Large intestine (tissue), 12 donors: ENCODE measurements at places on chromosomes 1 and 21. TPM values are rescaled to one million over a fixed set of nuclear protein-coding genes. Genes with fewer than 3 reads are reported as not detected.

GRCh38 chr1:33433509-33434362, 2.8 kb upstream of the PHC2 start:
- H3K27me3 ChIP-seq: peaks cover 3% of the 10 kb centered on the region
- peak overlapping the region; percentile 43 for H3K27ac ChIP-seq
- H3K4me3 ChIP-seq: no peak overlapping the region
- peak; percentile 73 for DNase-seq

GRCh38 chr1:232626452-232626851, 3.5 kb downstream of the SIPA1L2 start:
- DNase-seq: no peak
- H3K27ac ChIP-seq: no peak overlapping the region
- no peaks in the 10 kb centered on the region for H3K27me3 ChIP-seq

- no peak overlapping the region for H3K4me3 ChIP-seq
- peak overlapping the region; percentile 83 for H3K27ac ChIP-seq
- no peak for DNase-seq
- peaks cover 17% of the 10 kb centered on the region for H3K4me1 ChIP-seq
- no peaks in the 10 kb centered on the region for H3K36me3 ChIP-seq
These were observed 42.6 kb upstream of the A3GALT2 start for GRCh38 chr1:33363470-33363861.

DNA sequence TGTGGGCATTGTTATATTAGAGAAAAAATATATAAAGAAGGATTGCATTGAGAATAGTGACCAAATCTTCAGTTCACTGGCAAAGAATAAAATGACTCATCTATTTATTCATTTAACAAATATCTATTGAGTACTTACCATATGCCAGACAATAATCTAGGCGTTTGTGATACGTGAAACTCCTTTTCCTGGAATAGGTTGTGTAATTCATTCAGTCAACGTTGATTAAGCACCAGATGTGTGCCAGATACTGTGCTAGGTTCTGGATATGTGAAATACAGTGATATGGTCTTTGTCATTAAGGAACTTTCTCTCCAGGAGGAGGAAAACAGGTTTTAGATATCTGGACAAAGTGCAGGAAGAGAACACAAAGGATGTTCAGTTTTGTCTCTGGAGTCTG, 344.5 kb downstream of the RWDD3 start:
- no peak overlapping the region for H3K27ac ChIP-seq
- no peaks in the 10 kb centered on the region for H3K36me3 ChIP-seq
- H3K4me3 ChIP-seq: no peak overlapping the region
- no peaks in the 10 kb centered on the region for H3K27me3 ChIP-seq

The NUAK2 gene
- polyA plus RNA-seq: 8.5 TPM

GRCh38 chr1:17200246-17200645, 4.7 kb upstream of the PADI1 start:
- peaks cover 4% of the 10 kb centered on the region for H3K4me1 ChIP-seq
- no peak overlapping the region for H3K4me3 ChIP-seq
- no peaks in the 10 kb centered on the region for H3K36me3 ChIP-seq
- no peak for DNase-seq
- H3K27me3 ChIP-seq: no peaks in the 10 kb centered on the region
- H3K27ac ChIP-seq: no peak overlapping the region

DNA sequence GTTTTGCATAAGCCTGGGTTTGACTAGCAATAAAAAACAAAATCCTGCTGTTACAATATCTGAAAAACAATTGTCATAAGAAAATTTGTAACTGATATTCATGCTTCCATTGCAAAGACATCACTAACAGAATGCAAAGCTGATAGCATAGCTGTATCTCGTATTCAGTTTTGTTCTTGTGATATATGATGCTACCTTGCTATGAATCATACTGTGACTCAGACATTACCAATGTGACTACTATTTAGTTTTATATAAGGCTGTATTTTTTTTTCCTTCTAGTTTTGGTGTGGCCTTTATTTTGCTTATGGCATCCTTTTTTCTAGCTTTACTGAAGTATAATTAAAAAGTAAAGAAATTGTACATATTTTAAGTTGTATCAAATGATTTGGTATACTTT, 1381.8 kb downstream of the MRPL39 start:
- no peaks in the 10 kb centered on the region for H3K36me3 ChIP-seq
- H3K27ac ChIP-seq: no peak overlapping the region
- H3K27me3 ChIP-seq: no peaks in the 10 kb centered on the region
- no peak for DNase-seq
- H3K4me3 ChIP-seq: no peak overlapping the region

DNA sequence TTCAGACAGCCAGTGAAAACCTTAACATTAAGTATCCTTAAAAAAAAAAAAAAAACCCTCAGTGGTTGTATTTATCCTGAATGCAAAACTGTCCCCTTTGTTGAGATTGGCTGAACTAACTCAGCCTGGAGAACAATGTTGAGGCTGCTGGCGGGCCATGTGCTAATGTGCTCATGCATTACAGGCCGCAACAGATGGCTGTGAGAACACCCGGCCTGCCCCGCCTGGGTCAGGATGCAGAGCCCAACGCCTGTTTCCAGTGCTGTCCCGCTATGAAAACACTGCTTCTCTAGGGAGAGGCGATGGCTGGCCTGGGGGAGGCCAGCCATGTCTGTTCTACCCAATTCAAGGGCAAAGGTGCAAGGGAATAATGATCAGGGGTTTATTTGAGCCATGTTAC, 13.8 kb downstream of the OLIG2 start:
- H3K27ac ChIP-seq: no peak overlapping the region
- peaks cover 59% of the 10 kb centered on the region for H3K27me3 ChIP-seq
- no peaks in the 10 kb centered on the region for H3K4me1 ChIP-seq
- H3K36me3 ChIP-seq: no peaks in the 10 kb centered on the region
- H3K4me3 ChIP-seq: no peak overlapping the region

GRCh38 chr1:19311503-19311930, 427 bp downstream of the AKR7A2 start:
- no peaks in the 10 kb centered on the region for H3K27me3 ChIP-seq
- peak overlapping the region; percentile 76 for H3K4me3 ChIP-seq
- H3K27ac ChIP-seq: peak overlapping the region; percentile 58
- no peak for DNase-seq
- H3K4me1 ChIP-seq: peaks cover 36% of the 10 kb centered on the region

DNA sequence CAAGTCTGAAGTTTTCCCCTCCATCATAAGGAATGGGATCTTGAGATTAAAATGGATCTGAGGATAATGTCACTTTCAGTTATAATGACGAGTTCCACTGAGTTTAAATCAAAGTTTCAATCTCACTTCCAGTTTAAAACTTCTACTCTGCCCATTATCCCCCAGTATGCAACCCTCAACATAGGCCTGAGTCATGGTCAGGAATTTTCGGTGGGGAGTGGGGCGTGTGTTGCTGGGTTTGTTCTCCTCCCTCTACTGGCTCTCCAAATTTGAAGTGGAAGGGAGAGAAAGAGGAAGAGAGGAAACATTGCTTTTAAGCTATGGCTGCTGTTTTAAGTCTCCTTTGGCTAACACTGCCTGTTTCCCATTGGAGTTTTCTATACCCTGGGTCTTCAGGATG, 152.9 kb downstream of the TM2D1 start:
- DNase-seq: no peak
- no peaks in the 10 kb centered on the region for H3K4me1 ChIP-seq
- no peaks in the 10 kb centered on the region for H3K27me3 ChIP-seq

DNA sequence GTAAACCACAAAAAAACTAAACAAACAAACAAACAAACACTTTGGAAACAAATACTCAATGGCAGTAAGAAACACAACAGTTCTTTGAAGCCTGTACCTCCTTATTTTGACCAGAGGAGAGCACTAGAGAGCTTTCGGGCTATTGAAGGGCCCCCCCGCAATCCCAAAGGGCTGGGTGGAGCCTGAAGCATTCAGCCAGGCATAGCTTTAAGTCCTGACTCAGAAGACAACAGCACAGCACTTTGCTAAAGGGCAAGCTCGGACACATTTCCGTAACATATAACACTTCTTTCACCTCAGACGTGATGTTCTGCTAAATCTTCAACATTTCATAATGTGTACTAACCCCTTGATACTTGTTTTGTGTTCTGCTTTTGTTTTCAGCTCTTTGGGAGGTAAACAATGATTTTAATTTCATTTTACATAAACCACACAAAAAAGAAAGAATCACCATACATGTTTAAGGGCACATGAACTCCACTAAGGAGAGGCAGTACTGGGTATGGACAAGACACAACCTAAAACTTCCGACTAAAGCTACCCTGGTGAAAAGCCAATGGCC, 9.7 kb upstream of the SHCBP1L start:
- H3K27me3 ChIP-seq: no peaks in the 10 kb centered on the region
- DNase-seq: peak; percentile 81
- H3K36me3 ChIP-seq: no peaks in the 10 kb centered on the region
- H3K4me1 ChIP-seq: peaks cover 5% of the 10 kb centered on the region

The MXRA8 gene
- 346 TPM for polyA plus RNA-seq

GRCh38 chr1:167052389-167052788, 37.8 kb downstream of the GPA33 start:
- H3K36me3 ChIP-seq: peaks cover 35% of the 10 kb centered on the region
- no peak overlapping the region for H3K27ac ChIP-seq
- H3K4me3 ChIP-seq: no peak overlapping the region
- H3K27me3 ChIP-seq: no peaks in the 10 kb centered on the region
- no peaks in the 10 kb centered on the region for H3K4me1 ChIP-seq
- DNase-seq: no peak

GRCh38 chr1:186780076-186780475, 48.7 kb upstream of the PLA2G4A start:
- H3K4me3 ChIP-seq: no peak overlapping the region
- no peak overlapping the region for H3K27ac ChIP-seq
- H3K36me3 ChIP-seq: no peaks in the 10 kb centered on the region
- no peaks in the 10 kb centered on the region for H3K27me3 ChIP-seq
- no peak for DNase-seq

The EXO1 gene
- 5.3 TPM for polyA plus RNA-seq

DNA sequence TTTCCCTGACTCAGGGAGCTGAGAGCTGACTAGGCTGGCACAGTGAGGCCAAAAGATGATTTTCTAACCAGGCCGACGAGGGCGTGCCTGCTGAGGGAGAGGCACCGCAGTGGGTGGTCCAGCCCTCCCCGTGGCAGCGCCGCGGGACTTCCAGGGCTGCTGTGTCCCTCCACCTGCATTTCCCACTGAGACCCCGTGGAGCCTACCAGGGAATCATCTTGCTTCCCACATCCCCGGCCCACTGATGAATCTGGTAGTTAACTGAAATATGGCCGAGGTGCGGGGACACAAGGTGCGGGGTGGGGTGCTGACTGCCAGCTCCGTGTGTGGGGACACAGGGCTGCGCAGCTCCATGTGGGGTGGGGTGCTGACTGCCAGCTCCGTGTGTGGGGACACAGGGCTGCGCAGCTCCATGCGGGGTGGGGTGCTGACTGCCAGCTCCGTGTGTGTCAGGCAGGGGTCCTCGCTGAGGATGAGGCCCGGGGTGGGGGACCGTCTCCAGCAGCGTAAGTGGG, 10.4 kb downstream of the WRAP73 start:
- DNase-seq: no peak
- H3K36me3 ChIP-seq: peaks cover 44% of the 10 kb centered on the region
- H3K27ac ChIP-seq: no peak overlapping the region
- no peaks in the 10 kb centered on the region for H3K27me3 ChIP-seq
- H3K4me3 ChIP-seq: no peak overlapping the region
- H3K4me1 ChIP-seq: no peaks in the 10 kb centered on the region

The C4BPB gene
- polyA plus RNA-seq: 0.48 TPM

- no peak for DNase-seq
- H3K4me1 ChIP-seq: no peaks in the 10 kb centered on the region
- H3K27ac ChIP-seq: no peak overlapping the region
- H3K4me3 ChIP-seq: no peak overlapping the region
These were observed 25.3 kb upstream of the NMNAT2 start for GRCh38 chr1:183443466-183443865.

DNA sequence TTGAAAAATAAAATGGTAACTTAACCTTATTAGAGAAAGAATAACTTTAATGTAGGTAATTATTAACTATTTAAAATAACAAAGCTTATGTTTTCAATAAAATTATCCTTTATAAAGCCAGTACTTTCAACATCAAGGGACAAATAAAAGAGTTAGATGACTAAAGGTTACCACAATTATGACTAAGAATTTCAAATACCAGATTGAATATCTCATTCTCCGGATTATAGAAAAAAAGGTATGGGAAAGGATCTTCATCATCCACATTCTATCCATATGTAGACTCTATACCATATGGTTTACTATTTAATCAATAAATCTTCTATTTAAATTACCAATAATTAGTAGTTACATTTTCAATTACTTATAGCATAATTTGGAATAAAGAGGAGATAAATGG, 62.8 kb downstream of the TOR3A start:
- H3K36me3 ChIP-seq: no peaks in the 10 kb centered on the region
- no peaks in the 10 kb centered on the region for H3K4me1 ChIP-seq
- H3K27ac ChIP-seq: no peak overlapping the region
- no peak overlapping the region for H3K4me3 ChIP-seq

GRCh38 chr1:156226116-156226538, 13.3 kb downstream of the PMF1 start:
- H3K27ac ChIP-seq: no peak overlapping the region
- H3K27me3 ChIP-seq: no peaks in the 10 kb centered on the region
- H3K36me3 ChIP-seq: peaks cover 59% of the 10 kb centered on the region
- no peaks in the 10 kb centered on the region for H3K4me1 ChIP-seq

DNA sequence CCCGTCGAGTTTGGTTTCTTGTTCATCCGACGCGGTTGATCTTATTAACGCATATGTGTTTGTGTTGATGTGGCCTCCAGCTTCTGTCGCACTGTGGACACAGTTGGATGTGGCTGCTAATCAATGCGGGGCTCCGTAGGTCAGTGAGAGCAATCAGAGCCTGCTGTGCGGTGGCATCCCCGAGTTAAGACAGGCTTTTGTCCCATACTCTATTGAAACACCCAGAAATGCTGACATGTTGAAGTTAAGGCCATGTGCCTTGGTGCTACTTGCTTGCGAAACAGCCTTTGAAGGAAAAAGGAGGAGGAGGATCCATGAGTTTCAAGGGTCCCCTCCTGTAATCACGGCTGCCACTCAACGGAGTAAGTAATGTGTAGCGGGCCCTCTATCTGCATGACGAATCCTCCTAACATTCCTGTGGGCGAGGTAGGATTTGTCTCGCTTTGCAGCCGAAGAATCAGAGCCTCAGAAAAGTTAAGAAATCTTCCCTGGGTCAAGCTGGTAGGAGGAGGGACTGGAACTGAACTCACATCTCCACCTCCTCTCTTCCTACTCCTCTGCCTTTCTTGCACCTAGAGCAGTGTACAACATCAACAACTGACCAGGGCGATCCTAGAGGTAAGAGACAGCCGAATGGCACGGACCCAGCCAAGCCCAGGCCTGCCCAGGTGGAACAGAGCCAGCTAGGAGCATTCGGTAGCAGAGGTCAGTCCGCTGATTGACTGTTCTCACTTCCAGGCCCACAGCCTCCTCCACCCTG, 19.5 kb downstream of the PDE9A start:
- H3K4me3 ChIP-seq: no peak overlapping the region
- no peaks in the 10 kb centered on the region for H3K27me3 ChIP-seq
- H3K36me3 ChIP-seq: peaks cover 14% of the 10 kb centered on the region
- H3K4me1 ChIP-seq: no peaks in the 10 kb centered on the region

The RGS4 gene
- 8.1 TPM for polyA plus RNA-seq
